Liver (tissue), 10 donors: ENCODE measurements at places on chromosomes 4 and X. TPM values are rescaled to one million over a fixed set of nuclear protein-coding genes. Genes with fewer than 3 reads are reported as not detected.
A peak's percentile ranks its signal among the peaks of the same experiment; 100 is the strongest.

DNA sequence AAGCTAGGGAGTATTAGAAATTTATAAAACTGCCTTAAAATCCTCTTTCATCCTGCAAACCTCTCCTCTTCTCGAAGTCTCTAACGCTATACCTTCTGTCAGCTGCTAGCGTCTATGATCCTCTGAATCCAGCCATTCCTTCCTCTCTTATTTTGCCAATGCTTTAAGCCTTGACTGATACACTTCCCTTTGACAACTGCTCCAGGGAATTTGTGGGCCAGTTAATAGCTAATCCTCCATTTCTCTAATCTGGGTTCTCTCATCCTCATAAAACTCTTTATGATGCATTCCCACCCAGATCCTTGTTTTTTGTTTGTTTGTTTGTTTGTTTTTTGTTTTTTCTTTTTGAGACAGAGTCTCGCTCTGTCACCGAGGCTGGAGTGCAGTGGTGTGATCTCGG, 293.6 kb upstream of the PUDP start:
- DNase-seq = no peak

GRCh38 chrX:100356351-100356896, 53.6 kb downstream of the PCDH19 start:
- DNase-seq = no peak

DNA sequence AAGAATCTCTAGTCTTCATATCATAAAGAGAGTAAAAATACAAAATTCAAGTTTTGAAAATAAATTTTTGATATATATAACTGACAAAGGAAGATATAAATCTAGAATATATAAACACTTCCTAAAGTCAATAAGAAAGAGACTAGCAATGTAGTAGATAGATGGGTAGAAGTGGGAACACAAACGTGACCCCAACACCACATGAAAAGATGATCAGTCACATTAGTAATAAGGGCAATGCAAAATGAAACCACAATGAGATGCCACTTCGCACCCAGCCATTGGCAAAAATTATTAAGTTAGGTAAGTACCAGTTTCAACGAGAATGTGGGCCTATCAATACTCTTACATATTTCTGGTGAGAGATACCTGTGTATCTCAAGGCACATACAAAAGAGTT, 106.5 kb downstream of the EGF start:
- DNase-seq = no peak

DNA sequence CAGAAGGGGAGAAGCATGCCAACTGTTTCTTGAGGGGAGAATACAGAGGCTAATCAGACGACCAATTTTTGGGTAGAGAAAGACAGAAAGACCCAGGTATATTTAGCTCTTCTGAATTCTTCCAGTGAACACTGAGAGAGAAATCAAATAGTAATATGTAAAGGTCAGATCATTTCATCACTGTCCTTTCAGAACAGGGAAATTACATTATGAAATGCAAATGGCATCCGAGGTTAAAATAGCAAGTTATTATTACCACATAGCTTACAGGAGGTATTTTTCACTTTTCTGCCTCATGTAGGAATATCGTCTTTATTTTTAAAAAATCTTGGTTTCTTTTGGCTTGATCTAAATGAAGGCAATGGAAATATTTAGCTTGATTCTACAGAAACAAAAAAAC, 18.0 kb downstream of the GABRB1 start:
- no peak for DNase-seq

DNA sequence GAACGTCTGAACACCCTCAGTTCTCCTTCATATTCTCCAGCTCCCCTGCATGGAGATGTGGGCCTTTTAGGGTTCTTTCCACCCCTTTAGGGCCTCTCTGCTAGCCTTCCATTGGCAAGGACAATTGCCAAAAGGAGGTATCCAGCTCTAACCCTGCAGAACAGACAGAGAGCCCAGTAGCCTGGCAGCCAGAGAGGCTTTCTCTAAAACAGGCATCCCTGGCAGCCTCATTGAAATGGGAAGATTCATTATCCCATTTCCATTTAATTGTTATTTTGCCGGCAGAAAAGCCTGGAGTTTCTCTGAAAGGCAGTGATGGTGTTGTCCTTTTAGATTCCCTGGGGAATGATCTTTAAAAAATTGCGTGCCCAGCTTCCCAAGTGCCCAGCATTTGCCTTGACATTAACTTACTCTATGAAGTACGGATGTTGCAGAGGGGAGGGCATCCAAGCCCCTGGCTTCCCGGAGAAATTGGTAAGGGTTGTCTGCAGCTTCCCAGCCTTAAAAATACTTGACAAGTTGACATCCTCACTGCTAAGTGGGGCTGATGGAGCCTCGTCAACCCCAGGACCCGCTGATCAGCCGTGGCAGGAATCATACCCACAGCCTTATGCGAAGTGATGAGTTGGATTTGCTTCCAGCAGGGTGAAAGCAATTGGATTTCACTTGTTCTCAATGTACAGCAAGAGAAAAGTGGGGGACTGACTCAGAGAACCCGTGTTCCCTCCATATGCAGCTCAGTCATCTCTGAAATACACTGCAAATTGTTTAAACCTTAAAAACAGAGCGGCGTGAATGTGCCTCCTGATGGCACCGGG, 244.1 kb downstream of the CRLF2 start:
- DNase-seq = no peak

GRCh38 chr4:153346031-153346430, 1.5 kb downstream of the MND1 start:
- DNase-seq = no peak

- peak; percentile 60 for DNase-seq
These were observed 2.5 kb upstream of the HTRA3 start for GRCh38 chr4:8267077-8267476.

DNA sequence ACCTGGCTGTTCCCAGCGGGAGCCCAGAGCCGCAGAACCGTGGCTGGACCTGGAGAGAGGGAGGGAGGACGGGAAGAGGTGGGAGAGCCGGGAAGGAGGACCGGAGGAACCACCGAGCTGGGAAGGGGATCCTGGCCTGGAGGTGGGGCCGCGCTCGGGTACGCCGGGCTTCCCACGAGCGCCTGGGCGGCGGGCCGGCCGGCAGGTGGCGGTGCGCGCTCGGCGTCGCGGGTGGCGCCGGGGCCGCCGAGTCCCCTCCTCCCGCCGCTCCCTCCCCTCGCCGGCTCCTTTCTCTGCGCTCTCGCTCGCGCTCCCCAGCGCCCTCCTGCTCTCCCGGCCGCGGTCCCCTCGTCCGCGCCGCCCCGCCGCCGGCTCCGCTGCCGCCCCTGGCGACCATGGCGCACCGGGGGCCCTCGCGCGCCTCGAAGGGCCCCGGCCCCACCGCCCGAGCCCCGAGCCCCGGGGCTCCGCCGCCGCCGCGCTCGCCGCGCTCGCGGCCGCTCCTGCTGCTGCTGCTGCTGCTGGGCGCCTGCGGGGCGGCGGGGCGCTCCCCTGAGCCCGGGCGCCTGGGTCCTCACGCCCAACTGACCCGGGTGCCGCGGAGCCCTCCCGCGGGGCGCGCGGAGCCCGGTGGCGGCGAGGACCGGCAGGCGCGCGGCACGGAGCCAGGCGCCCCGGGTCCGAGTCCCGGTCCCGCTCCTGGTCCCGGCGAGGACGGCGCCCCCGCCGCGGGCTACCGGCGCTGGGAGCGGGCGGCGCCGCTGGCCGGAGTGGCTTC, at the start of gene SORCS2:
Gene SORCS2 (plus strand): TSS at position 287 of the 778 bp plus-strand sequence.
- peak; percentile 65 for DNase-seq

DNA sequence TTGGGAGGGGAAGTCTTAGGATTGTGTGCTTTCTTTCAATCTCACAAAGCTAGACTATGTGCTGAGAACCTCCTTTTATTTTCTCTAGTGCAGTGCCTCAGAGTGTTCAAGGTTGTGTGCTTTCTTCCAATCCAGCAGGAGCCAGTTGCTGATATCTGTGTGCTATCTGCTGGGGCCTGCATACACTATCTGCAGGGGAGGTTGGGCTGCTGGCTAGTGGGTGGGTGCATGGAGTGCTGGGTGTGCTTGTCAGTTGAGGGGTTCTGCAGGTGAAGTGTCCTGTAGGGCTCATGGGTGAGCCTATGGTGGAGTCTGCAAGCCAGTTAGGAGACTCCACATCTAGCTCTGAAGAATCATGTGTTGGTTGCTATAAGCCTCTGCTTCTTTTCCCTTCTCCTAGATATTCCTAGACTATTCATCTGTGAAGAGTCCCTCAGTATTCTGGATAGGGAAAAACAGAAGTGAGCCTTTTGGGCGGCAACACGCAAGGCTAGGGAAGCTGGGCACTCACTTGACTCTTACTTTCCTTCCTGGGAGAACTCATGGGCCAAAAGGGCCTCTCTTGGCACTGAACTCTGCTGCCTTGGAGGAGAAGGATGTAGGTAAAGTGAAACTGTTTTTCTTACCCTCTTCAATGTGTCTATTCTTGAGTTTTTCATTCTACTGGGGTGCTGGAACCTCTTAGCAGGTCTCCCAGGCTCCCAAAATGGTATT, 8.0 kb upstream of the CISD2 start:
- DNase-seq = peak; percentile 58

DNA sequence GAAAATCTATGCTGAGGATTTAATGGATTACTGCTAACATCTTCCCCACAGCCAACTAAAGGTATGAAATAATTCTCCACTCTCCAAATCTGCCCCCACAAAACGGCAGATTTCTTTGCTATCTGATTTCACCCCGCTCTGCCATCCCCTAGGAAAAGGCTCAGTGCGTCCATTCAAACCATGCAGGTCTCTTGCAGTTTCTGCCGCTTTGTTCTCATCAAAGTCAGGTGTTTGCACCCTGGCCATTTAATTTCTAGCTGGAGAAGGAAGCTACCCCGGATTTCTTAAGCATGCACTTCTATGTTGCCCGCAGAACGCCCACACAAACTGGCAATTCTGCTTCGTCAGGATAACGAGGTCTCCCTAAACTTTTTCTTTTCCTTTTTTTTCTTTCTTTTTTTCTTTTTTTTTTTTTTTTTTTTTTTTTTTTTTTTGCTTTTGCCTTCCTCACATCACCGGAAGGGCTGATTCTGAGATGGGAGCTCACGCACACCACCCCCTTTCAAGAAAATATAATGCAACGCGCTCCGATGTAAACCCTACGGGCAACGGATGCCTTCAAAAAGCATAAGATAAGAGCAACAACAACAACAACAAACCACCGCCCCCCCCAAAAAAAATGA, 3.3 kb downstream of the NLGN4X start:
- DNase-seq = no peak

GRCh38 chrX:20374450-20374849, 107.7 kb upstream of the RPS6KA3 start:
- DNase-seq = no peak

DNA sequence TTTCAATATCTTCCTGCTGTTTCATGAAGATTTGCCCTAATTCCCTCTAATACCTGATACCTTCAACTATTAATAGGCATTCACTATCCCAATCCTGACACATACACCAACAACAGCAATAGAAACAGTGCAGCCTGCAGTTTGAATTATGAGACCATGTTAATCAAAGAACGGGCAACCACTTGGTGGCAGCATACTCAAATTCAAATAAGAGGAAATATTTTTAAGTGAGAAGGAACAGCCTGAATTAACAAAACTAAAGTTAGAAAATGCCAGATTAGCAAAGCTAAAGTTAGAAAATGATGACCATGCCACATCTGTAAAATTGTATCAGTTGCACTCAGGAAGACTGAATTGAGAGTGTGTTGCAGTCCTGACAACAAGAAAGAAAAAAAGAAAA, 204.9 kb downstream of the SMARCA1 start:
- DNase-seq = no peak

- DNase-seq = no peak
These were observed 44.4 kb downstream of the LRBA start for GRCh38 chr4:150970685-150971151.

DNA sequence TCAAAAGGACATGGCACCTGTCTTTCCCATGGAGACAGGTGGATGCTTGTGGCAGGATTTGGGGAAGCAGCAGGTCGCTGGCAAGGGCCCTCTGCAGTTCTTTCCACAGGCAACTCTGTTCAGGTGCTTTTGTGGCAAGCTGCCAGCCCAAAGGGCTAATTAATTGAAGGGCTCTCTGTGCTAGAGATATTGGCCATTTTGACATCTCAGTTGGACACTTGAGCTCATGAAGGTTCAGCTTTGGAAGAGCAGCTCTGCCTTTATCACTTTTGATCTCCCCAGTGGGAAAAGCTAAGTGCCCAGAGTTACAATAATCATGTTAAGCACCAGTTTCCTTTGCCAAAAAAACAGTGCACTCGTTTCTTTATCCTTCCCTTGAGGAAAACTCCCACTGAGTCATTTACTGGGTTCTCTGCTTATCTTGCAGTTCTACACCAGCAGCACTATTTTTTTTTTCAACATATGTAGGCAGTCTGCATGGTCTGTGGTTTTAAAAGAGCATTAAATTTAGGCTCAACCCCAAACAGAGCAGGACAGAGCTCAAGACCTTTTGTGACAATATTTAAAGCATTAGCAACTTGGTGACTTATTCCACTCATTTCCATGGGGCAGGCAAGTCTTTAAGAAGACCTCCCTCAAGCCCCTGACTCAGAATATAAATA, 336.4 kb upstream of the RASGEF1B start:
- DNase-seq = no peak

GRCh38 chrX:115689931-115690330, 129.0 kb downstream of the PLS3 start:
- no peak for DNase-seq

DNA sequence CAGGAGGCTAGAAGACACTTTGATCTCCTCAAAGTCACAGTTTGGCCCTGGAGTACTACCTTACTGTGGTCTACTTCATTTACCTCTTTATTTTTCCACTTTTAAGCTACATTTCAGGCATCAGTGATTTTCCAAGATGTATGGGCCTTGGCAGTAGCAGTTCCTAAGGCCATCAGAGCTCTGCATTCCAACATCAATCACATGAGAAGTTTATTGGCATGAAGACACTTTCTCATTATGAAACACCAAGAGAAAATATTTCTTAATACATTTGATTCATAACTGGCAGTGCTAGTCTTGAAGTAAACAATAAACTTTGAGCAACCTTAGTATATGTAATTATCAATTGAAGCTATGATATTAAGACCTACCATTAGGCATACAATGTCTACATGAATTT, 178.1 kb downstream of the IL15 start:
- DNase-seq = no peak

DNA sequence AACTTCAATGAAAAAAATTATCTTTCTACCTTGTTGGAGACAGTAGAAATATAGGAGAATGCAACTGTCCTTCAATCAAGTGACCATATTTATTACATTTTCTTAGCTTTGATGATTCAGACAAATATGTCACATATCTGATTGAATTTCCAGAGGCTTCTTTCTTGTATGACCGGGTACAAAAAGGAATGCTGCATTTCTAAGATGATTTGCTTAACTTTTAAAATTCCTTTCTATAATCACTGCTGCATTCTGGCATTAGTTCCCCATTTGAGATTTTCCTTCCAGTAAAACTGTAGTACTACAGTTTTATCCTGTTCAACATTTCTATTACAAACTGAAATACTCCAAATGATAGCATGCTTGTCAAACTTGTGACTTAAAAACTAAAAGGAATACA, 5.2 kb downstream of the MFSD8 start:
- DNase-seq = no peak

Gene MAGEB4
- polyA plus RNA-seq = not detected

Gene GLRA2
- not detected for polyA plus RNA-seq

Gene ASB5
- not detected for polyA plus RNA-seq

Gene RXFP1
- polyA plus RNA-seq = 1.2 TPM

Gene CAPN6
- 0.26 TPM for polyA plus RNA-seq

Gene ZAR1
- not detected for polyA plus RNA-seq

Gene FOXR2
- not detected for polyA plus RNA-seq

Gene ASB11
- polyA plus RNA-seq = 0.03 TPM
